ENCODE measurements at places on chromosomes 7 and 10.

DNA sequence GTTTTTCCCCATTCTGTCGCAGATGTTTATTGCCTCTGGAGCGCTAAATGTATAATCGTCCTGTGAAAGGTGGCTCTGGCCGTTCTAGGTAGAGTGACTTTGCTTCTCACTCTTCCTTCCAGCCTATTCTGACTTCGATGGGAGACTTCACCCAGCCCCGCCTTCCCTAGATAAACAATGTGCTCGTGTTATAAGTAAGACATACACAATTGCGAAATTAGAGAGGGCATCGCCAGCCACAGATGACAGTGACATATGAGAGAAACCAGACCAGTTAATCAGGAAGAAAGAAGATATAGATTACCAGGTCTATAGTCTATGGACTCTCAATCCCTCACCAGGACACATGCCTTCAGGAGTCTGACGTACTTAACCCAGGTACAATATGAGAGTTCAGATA is 1050.5 kb upstream of the AUTS2 start:
- peak; percentile 24 for DNase-seq

GRCh38 chr10:82949816-82950575 is 1075.0 kb downstream of the NRG3 start:
- DNase-seq = no peak

- DNase-seq = no peak
Observed at GRCh38 chr10:84166620-84167288, 6.8 kb upstream of the GPR15LG start.

DNA sequence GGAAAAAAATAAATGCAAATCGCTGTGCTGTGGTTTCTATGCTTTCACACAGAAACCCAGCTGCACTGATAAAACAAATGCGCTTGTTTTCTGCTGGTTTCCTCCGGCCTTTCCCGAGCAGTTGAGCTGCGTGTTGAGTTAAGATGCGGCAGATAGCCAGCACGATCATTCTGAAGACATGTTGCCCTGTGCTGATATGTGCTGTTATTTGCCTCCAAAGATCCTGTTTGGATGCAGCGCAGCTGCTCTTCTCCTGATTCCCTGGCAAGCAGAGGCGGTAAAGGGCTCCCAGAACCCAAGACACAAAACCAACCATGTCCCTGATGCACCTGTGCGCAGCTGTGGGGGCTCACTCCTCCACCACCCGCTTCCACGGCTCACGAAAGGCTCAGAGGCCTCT is 225.4 kb downstream of the PAXIP1 start:
- no peak for DNase-seq

DNA sequence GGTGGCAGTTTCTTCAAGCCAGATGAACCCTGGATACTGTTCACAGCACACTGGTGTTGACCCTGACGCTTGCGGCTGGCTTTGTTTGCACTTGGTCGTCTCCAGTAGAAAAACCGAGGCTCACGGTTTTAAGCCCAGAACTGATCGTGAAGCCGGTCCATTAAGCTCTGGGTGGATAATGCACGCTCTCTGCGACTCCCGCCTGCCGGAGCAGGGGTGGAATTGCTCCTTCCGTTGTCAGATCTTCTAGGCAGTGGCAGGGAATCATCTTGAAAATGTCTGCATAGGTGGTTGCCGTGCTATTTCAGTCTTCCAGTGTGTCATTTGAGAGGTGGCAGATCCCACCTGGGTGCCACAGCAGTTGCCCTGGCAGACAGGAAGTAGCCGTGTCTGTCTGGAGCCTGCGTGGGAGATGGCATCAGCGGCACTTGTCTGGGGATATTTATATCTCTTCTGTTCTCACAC is 35.9 kb upstream of the AP5Z1 start:
- DNase-seq = peak; percentile 65

GRCh38 chr7:108112683-108113082 is 17.5 kb downstream of the LAMB4 start:
- DNase-seq = no peak

- DNase-seq = no peak
Observed at GRCh38 chr7:157729566-157729965, 392.8 kb downstream of the DNAJB6 start.

- DNase-seq = no peak
Observed at GRCh38 chr10:92813979-92814378, 34.3 kb upstream of the EXOC6 start.

DNA sequence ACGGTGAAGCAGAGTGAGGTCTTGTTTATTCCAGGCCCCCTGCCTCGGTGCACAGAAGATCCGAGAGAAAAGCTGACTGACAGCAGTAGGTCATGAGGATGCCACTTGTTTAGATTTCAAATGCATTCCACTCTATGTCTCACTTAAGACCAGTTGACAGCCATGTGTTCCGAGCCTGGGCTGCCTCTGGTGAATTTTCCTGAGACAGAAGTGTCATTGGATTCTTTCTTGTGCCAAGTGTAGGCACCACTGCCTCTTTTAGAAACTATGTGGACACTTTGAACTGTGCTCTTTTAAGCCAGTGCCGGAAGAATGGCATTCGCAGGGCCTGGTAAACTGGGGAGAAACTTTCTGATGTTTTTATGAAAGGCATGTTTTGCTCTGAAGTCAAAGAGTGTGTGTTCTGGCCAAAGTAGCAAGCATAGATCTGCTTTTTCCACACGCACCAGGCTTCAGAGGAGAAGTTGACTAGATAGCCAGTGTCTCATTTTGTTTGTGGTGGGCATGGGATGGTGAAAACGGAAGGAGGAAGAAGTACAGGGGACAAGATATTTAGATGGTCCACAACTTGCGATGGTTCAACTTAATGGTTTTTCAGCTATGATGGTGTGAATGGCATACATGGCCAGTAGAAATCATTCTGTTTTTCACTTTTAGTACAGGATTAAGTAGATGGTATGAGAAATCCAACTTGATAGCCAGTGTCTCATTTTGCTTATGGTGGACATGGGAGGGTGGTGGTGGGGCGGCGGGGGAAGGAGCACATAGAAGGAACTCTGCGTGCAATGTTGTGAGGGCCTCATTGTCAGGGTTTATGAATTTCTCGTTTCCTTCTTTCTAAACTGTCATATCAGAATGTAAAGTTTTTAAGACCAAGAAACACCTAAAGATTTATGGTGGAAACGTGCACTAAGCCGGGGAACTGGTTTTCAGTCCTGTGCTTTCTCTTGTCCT is 41.5 kb downstream of the CYP17A1 start:
- no peak for DNase-seq

- DNase-seq = no peak
Observed at GRCh38 chr10:118032564-118032963, 14.2 kb downstream of the RAB11FIP2 start.

DNA sequence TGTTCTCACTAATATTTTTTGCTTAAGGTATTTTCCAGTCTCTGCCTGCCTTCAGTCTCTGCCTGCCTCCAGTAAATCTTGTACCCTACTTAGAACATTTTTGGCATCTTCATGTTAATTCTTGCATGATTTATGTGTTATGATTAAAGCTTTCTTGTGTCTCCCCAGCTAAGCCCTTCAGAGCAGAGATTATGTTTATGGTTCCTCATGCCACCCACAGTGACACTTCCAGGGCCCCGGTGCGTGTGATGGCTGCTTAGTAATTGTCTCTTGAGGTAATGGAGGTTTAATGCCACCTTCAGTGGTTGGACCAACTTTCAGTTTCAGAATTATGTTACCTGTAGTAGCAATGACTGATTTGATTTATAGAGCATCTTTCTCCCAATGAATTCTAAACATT is 70.6 kb upstream of the MET start:
- no peak for DNase-seq

- peak; percentile 99 for DNase-seq
Observed at GRCh38 chr7:44606341-44607140, at the start of gene OGDH. OGDH (plus strand) TSS chr7:44606627; CDS start chr7:44624344, 17,717 bp downstream.

DNA sequence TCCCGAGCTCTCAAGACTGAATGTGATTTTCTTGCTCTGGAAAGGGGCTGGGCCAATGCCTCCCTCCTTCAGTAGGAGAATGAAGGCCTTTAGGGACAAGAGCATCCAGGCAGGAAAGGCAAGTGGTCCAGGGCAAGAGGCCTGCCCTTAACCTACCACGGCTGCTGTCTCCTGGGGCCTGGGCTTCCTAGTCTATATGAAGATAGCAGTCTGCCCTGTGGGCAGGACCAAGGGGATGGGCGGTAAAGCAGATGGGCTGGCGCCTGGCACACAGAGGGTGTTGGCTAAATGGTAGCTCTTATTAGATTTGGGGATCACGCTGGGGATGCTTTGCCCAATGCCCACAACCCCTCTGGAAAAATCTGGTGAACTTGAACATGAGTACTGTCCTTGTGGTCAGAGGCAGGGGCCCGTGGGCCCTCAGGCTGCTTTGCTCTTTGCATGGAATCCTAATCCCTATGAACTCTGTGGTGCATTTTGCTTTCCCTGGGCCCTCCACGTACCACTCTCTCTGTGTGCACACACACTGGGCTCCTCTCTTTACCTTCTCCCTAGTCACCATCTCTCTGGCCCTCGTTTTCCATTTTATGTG is 20.3 kb downstream of the CHAT start:
- DNase-seq = no peak

GRCh38 chr7:101924171-101924570 is 106.7 kb downstream of the CUX1 start:
- peak; percentile 94 for DNase-seq

- DNase-seq = no peak
Observed at GRCh38 chr7:116290740-116291139, 80.4 kb downstream of the TES start.

- DNase-seq = peak; percentile 91
Observed at GRCh38 chr7:15015545-15016314, 113.2 kb upstream of the DGKB start.

DNA sequence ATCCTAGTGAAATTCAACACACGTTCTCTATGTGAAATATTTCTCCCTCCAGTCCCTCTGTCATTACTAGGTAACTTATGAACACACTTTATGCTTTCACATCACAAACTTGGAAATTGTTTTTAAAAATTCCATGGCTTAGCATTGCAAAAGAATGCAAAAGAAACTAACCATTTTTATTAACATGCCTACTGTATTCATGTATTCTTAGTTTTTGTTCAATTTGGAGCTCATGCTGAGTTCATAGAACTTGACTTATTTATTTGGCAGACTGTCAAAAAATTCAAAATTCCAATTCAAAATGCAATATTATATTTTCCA is 155.0 kb upstream of the SEMA3C start:
- DNase-seq = no peak

DNA sequence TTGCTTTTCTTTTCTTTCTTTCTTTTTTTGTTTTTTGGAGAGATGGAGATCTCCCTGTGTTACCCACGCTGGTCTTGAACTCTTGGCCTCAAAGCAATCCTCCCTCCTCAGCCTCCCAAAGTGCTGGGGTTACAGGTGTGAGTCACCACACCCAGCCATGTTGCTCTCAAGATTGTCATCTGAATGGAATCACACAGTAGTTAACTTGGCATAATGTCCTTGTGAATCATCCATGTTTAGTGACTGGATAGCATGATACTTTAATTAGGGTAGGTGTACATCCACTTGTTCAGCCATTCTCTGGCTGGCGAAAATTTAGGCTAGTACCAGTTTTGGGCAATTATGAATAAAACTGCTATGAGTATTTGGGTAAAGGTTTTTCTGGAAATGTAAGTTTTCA is 15.4 kb upstream of the GRB10 start:
- peak; percentile 27 for DNase-seq

DNA sequence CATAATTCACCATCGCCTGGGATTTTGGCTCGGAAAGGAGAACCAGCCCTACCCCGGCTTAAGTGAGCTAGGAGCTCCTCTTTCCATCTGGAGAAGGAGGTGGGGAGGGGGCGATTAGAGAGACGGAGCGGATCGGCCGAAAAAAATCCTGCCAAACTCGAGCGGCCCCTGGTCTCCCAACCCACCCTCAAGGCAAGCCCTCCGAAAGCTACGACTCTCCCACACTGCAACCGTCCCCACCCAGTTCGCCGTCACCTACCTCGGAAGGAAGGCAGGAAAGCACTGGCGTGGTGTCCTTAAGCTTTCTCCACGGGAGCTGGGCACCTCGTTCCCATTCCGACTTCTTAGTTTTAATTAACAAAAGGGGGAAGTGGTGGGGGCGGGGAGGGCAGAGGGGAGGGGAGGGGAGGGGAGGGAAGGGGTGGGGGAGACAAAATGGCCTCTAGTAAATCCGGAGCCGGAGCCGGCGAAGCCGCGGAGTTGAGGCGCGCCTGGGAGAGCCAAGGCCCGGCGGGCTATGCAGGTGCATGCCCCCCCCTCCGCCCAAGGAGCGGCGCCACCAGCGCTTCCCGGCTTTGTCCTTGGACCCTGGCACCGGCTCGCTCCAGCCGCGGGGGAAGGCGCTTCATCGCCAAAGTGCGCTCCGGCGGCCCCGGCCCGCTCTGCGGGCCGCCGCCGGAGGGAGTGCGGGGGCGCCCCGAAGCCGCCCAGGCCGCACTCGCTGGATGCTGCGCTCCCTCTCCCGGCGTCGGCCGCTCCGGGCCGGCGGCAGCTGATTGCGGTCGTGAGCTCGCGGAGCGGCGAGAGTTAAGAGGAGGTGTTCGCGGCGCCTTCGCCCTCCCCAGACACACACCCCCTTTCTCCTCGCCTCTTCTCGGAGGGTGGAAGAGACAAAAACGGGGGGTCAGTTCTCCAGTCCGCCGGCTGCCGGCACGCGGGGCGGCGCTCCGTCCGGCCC is at the start of gene LRRC4:
LRRC4 (minus strand) TSS at position 784 of the 958 bp plus-strand sequence. CDS start 797 bp downstream, outside the sequence.
- no peak for DNase-seq

DNA sequence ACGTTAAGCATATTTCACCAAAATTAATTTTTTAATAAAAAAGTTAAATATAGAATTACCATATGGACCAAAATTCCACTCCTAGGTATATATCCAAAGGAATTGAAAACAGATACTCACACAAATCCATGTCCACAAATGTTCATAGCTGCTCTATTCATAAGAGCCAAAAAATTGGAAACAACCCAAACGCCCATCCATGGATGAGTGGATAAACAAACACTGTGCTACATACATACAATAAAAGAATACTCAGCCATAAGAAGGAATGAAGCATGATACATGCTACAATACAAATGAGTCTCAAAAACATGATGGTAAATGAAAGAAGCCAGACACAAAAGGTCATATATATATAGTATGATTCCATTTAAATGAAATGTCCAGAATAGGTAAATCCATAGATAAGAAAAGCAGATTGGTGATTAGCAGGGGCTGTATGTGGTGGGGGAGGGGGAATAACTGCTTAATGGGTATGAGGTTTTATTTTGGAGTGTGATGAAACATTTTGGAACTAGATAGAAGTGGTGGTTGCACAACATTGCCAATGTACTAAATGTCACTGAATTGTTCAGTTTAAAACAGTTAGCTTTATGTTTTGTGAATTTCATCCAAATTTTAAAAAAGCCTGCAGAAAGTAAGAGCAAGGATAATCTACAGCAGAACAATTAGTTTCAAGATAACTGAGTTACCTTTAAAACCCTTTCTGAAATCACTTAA is 101.2 kb upstream of the EFCAB10 start:
- no peak for DNase-seq

- no peak for DNase-seq
Observed at GRCh38 chr10:127962205-127962604, 55.3 kb downstream of the PTPRE start.

GRCh38 chr10:77782328-77783061 is 144.1 kb downstream of the DLG5 start:
- no peak for DNase-seq

DNA sequence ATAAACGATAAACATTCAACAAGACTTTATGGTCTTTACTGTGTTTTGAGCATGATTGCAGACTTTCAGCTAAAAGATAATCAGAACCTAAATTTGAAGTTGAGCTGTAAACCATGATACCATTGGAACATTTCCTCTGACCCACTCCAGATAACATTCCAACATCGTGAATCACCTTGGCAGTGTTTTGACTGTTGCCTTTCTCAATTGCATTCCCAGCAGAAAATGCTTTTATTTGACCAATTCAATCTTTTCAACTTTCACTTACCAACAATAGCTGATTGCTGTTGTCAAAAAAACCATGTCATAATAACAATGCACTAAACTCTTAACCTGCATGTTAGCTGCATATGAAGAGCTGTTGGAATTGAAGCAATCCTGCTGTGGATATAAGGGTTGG is 165.5 kb downstream of the MDFIC start:
- peak; percentile 84 for DNase-seq

- no peak for DNase-seq
Observed at GRCh38 chr10:32273336-32273735, 73.6 kb downstream of the EPC1 start.
